T47D (cell line): ENCODE measurements at places on chromosomes 5 and 9.

- DNase-seq: no peak
These were observed 120.7 kb downstream of the PBX3 start for GRCh38 chr9:125867751-125868415.

- DNase-seq: no peak
These were observed 23.8 kb downstream of the SHC3 start for GRCh38 chr9:89154651-89155336.

GRCh38 chr5:135340568-135340967 is 58.5 kb downstream of the MACROH2A1 start:
- no peak for DNase-seq

- no peak for DNase-seq
These were observed 192.9 kb upstream of the RAD23B start for GRCh38 chr9:107090218-107090617.

DNA sequence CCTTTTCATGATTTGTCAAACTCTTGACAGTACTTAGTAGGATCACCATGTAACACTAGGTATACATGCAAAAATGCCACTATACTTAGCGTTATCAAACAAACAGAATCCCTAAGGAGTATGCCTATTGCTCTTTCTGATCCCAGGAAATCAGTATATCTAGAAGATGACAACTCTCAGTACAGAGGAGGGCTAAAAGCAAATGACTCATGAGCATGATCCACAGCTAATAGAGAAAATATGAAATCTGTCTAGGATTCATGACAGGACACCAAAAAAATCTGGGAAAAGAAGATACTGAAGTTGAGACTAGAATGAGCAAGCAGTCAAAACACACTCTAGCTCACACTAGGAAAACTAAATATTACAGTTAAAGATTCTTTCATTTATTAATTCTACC is 89.2 kb downstream of the RAPGEF6 start:
- DNase-seq: no peak

- DNase-seq: no peak
These were observed 311.8 kb upstream of the DMRT1 start for GRCh38 chr9:529731-530130.

DNA sequence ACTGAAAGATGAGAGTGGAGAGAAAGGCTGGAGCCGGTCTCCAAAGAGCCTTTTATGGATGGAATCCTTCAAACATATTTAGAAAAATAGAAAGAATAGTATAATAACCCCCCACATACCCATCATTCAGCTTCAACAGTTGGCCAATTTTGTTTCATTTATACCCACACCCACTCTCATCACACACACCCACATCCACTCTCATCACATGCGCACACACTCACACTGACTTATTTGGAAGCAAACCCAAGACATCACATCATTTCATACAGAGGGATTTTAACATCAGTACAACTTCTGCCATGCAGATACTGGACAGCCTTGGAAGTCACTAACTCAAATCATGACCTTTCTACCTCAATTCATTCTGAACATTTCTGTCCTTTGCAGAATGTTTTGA is 72.8 kb upstream of the CPLX2 start:
- no peak for DNase-seq

DNA sequence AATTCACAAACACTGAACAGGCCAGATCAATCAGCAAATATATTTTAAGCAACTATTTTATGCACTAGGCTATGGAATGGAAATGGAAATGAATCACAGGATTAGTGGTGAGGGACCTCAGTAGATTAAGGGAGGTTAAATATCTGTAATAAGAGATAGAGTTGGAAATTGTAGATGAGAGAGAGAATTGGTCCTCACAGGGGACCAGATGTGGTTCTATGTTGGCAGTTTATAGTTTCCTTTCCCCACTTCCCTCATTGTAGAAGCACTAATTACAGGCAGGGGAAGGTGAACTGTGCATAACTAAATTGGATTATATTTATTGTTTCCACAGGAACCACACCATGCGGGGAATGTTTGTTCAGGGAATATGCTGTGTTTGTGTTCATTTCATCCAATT is 496.2 kb downstream of the ARHGEF28 start:
- DNase-seq: no peak

DNA sequence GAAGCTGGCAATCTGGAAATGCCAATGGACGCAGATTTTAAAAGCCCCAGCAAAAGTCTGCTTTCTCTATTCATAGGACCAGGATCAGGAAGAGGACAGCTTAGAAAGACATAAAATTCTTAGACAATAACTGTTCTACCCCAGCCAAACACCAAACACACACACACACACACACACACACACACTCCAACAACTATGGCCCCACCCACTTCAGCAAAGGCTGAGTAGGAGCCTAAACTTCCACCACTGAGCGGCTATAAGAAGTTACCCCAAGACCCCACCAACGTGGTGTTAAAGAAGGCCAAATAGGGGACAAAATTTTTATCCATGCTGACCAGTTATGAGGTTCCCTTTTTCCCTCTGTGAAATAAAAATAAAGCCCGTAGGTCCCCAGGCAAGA is 32.9 kb downstream of the ZMAT2 start:
- no peak for DNase-seq

GRCh38 chr9:82665324-82665723 is 397.6 kb downstream of the RASEF start:
- no peak for DNase-seq

GRCh38 chr5:118405650-118406061 is 582.7 kb downstream of the DTWD2 start:
- no peak for DNase-seq

- DNase-seq: no peak
These were observed 1.4 kb downstream of the HDHD3 start for GRCh38 chr9:113375057-113376023.

DNA sequence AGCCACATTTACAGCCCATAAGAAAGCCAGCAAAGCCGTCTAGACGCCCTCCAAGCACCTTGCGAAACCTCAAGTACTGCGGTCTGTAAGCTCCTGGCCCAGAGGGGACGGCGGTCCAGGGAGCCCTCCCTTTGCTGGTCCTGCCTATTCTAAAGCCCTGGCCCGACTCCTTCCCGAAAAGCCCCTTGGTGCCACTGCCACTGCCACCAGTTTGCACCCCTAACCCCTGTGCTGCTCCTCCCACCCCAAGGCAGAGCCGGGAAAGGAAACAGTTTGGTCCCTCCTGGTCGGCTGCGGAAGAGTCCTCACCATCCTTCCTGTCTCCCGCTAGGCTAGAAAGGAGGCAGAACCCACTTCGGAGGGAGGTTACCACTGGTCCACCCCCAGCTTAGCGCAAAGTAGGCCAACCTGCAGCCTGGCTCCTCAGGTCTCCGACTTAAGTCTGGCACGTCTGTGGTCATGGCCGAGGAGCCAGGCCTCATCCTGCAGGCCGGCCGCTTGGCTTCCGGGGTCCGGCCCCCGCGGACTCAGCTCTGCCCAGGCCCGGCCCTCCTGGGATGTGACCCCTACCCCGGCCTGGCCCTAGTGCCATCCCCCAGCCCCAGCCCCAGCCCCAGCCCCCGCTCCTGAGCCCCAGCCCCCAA is 916 bp downstream of the TOR1A start:
- DNase-seq: no peak

DNA sequence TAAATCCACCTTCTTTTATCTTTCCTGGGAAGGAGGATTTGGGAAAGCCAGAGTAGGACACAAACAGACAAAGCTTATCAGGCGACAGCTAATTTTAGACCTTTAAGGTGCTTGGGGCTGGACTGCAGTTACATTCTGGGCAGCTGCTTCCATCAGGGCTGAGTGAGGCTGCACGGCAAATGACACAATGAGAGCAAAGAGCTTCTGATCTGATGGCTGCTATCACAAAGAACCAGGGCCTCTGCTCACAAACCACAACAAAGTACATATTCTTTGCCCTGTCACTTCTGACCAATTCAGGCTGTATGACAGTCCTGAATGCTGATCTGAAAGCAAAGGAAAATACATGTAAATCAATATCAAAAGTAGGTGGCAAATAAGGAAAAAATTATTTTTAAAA is 93.1 kb downstream of the MRPS27 start:
- no peak for DNase-seq

GRCh38 chr9:133419005-133419404 is 1.2 kb upstream of the REXO4 start:
- DNase-seq: no peak

DNA sequence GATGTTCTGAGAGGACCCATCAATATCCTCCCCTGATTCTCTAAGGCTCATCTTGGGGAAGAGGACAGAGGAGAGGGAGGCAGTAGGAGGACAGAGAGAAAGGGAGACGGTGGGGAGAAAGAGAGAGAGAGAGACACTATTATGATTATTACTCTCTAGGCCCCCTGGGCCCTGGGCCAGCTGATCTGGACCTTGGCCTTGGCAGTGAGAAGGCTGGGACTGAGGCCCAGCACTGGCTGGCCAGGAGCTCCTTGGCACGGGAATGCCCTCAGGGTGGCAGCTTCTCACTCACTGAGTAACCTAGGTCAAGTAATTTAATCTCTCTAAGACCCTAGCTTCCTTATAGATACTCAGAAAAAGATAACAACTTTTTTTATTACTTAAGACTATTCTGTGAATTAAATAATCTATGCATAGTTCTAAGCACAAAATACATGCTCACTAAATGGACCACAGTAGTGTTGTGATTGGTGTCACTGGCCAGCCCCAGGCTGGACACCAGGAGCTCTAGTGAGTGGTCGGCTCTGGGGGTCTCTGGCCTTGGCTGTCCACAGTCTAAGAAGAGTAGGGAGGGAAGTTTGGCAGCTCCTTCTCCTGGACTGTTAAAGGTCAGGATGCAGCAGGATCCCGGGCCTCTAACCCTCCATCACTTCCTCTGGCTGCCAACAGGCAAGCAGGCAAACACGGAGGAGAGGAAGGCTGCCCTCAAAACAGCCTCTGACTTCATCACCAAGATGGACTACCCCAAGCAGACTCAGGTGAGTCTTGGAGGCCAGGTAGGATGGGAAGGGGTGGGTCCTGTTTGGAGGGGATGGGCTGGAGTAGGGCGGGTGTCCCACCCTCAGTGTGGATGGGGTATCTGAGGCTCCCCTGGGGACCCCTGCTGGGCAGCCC is 50.0 kb downstream of the GSN start:
- DNase-seq: no peak

DNA sequence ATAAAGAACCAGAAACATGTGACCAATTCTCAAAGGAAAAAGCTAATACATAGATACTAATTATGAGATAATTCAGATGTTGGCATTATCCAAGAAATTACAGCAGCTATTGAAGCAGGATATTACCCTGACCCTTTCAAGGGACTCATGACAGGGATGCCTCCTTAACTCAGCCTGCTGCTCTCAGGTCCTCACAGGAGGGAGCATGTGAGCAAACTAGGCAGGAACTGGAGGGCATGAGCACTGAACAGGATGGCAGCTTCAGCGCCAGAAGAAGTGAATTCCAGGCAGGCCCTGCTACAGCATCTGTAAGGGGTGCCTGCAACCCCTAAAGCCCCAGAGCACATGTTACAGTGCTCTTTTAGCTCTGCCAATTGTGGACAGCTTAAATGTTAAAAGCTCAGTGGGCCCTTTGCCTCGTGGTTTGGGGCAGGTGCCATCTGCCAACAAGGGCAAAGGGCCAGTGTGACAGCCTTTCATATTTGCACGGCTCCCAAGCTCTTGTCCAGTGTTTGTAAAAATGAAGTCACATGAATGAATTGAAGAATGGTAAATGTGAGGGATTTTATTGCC is 464.7 kb upstream of the COX7C start:
- DNase-seq: no peak

DNA sequence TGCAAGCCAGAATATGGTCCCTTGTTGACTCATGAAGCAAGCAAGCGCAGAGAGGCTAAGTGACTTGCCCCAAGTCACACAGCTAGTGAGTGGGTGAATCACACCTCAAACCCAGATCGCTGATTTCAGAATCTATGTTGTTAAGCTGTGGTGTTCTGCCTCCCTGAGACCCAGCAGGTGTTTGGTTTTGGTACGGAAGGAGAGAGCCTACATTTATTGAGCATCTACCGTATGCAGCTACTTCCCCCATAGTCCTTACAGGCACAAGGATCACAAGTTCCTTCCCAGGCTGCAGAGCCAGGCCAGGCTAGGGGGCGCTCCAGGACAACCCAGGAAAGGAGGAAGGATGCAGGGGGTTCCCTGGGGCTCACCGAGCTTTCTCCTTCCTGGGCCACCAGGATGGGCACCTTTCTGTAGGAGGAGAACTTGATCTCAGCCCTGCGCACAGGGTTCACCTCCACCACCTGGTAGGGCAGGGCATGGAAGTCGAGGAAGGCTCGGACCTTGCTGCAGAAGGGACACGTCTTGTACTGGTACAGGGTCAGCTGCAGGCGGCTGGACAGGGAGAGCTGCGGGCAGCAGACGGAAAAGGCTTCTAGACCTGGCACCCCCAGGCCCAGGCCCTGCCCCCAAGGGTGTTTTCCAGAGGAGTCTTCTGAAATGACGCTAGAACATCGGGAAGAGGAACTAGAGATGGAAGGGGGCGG is 2.5 kb downstream of the PTGES2 start:
- DNase-seq: no peak

DNA sequence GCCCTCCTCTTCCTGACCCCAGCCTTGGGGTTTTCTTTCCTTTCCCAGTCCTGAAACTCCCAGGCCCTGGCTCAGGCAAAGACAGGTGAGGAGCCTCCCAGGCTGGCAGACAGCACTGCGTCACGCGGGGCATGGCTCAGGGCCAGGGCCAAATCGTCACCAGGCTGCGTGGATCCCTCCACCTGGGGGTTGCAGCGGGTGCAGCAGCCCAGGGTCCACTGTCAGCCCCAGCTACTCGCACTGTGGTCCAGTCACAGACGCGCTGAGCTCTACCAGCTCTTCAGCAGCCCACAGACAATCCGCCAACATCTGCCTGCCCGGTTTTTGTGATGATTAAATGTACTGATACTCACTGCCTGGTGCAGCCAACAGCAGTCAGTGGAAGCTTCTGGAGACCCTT is 12.1 kb downstream of the FAM78A start:
- DNase-seq: peak; percentile 9
